ENCODE measurements at places on chromosomes 7 and 10.

DNA sequence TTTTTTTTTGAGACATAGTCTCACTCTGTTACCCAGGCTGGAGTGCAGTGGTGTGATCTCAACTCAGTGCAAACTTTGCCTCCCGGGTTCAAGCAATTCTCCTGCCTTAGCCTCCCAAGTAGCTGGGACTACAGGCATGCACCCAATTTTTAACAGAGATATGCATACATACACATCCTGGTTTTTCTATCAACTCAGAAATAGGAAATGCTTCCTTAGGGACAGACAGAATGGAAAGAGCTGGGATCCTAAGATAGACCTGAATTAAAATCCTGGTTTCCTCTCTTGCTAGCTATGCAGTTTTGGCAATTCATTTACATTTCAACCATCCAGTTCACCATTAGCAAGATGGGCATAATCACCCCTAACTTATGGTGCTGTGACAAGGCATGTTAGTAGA is 347.5 kb downstream of the GPAM start:
- no peak for DNase-seq

- DNase-seq, result no peak
Measured at GRCh38 chr7:26329520-26330255, 38.0 kb downstream of the SNX10 start.

DNA sequence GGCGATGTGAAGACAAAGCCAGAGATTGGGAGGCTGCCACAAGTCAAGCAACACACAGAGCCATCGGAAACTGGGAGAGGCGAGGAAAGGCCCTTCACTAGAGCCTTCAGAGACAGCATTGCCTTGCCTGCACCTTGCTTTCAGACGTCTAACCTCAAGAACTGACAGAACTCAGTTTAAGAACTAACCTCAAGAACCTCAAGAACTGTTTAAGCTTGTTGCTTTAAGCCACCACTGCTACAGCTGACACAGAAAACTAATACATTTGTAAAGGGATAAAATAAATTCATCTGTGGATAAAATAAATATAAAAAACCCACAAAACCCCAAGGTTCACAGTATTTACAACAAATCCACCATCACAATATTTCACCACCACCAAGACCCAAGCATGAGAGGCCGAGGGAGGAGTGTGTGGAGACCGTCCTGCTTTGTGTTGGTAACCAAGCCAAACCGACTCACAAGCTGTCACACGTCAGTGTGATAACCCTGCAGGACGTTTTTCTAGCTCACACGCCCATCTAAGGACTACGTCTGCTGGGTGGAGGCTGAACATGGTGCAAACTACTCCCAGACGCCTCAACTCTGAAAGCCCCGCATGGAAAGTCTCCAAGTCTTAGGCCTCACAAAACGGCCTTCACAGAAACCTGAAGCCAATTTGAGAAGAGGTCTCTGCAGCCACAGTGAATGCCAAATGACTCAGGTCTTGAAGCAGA is 116.8 kb downstream of the ABLIM1 start:
- peak; percentile 98 for DNase-seq

DNA sequence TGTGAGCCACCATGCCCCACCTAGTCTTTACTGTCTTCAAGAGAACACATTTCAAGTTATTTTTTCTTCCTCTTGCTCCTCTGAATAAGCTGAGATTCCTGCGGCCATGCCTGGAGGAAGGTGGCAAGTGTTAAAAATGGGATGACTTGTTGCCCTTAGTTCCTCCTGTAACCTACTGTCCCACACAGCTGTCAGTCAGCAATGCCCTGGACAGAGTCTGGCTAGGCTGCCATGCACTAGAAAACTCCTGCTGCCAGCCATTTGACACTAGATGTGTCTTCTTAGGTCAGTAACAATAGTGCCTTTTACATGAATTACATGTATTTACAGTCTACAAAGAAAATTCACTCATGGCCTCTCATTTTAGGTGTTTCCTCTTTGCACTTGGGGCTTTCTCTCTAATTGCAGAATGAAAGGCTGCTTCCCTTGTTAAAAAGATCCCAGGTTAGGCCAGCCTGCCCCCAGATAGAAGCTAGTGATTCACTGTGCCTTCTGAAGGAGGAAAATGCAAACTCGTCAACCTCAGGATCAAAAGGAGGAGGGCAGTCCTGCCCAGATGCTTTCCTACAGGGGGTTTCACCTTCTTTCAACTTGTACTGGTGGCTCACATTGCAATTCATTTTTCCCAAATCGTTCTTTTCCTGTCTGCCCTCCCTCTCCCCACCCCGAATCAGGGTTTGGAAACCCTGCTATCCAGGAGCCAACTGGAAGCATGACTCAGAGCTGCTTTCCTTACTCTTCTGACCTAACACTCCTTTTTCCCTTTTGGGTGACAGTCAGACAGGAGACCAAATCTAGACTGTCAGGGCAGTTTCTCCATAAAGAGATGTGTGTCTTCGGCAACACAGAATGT is 136.6 kb downstream of the SPAG6 start:
- DNase-seq, result no peak

DNA sequence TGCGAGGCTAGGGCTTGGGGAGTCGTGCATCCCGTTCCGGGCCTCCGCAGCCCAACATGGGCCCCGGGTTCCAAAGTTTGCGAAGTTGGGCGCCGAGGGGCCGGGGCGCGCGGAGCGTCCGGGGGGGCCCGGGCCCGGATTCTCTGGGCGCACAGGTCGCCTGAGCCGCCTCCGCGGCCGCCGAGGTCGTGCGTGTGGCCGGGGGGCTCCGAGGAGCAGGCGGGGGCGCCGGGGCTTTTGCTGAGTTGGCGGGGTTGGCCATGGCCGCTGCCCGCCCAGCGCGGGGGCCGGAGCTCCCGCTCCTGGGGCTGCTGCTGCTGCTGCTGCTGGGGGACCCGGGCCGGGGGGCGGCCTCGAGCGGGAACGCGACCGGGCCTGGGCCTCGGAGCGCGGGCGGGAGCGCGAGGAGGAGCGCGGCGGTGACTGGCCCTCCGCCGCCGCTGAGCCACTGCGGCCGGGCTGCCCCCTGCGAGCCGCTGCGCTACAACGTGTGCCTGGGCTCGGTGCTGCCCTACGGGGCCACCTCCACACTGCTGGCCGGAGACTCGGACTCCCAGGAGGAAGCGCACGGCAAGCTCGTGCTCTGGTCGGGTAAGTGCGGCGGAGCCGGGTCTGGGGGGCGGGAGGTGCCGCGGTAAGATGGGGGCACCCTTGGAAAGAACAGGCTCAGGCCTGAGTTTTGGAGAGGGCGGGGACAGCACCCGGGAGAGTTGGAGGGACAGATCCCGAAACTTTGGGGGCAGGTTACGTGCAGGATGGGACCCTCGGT is 643 bp downstream of the SMO start:
- peak; percentile 48 for DNase-seq

DNA sequence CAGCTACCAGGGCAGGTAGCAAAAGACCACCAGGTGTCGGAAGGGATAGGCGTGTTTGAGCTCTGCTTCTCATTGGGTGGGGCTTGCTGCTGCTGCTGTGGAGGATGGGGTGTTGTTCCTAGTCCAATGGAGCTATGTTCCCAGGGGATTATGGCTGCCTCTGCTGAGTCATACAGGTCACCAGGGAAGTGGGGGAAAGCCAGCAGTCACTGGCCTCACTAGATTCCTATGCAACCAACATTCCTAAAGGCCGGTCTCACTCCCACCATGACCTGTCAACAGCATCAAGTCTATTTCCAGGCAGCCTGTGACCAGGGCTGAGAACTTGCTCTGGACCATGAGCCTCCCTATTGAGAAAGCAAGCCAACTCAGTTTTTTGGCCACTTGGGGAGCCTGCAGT is 1160.8 kb downstream of the REEP3 start:
- DNase-seq, result no peak

DNA sequence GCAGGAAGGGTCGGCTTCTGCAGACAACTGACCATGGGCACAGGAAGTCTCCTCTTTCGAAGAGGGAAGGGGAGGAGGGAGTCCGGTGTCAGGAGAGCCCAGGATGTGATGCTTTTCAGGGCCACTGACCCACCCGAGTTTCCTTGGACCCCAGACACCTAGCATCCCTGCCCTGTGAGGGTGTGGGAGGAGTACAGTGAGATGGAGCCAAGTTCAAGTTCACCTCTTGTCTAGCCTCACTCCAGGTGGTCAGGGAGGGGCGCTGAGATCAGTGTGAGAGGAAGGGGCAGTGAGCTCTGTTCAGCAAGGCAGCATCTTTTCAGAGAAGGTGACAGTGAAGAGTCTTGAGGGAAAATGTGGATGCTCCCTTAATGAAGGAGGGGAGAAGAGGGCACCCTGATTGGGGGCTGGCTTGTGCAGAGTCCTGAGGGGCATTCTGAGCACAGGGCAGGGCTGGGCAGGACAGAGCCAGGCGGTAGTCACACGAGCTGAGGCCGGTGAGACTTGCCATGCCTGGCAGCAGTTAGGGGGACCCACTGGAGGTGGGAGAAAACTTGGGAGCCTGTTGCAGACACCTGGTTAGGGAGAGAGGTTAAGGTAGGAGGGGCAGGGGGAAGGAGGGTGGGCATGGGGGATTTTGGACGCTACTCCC is 49.7 kb downstream of the ADCY1 start:
- no peak for DNase-seq

DNA sequence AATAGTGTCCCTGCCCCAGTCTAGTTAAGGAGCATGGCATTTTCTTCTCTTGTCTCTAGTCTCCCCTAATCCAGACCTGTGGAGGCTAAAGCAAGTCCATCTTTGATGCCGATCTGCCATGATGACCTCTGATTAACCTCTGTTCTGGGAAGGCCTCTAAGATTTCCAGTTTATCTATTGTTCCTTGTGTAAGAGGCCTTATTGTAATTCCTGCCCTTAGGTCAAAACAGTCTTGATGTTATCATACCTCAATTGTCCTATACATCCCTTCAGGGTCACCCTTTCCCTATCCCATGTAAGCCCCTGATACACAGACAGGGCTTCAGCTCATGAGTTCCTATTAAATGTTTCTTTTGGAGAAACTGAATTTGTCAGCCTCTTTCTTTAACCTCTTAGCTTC is 4.9 kb upstream of the ZMIZ2 start:
- DNase-seq, result no peak

GRCh38 chr10:114779803-114780576 is 41.6 kb upstream of the FHIP2A start:
- peak; percentile 48 for DNase-seq

- DNase-seq, result no peak
Measured at GRCh38 chr10:79203833-79204232, 135.1 kb downstream of the ZMIZ1 start.

DNA sequence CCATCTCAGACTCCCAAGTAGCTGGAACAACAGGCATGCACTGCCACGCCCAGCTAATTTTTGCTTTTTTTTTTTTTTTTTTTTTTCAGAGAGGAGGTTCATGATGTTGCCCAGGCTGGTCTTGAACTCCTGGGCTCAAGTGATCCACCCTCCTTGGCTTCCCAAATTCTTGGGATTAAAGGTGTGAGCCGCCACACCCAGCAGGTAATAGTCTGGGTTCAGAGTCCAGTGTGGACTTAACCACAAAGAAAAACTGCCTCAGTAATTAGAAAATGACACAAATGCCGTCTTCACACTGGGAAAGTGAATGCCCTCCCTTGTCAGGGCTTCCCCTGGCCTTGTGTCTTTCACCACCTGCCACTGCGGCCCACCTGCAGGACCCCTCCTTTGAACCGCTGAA is 101.1 kb downstream of the RAB11FIP2 start:
- no peak for DNase-seq

DNA sequence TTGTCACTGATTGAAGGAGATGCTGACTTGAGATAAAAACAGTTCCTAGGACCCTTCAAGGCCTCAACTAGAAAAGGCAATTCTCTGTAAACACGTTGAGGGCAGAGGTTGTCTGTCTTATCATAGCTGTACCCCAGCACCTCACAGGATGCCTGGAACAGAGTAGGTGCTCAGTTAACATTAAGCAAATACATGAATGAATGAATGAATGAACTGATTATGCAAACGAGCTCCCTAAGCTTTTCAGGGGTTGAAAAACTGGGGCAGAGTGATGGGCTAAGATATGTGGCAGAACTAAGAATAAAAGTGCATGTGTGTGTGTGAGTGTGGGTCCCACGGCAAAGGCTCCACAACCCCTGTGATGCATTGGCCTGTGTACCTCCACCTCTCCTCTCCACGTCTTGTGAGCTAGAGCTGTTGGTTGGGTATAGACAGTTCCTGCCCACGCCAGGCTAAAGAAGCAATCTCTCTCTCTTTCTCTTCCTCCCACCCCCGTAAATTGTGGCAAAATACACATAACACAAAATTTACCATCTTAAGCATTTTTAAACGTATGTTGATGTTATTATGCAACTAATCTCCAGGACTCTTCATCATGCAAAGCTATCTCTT is 20.9 kb upstream of the SMC3 start:
- no peak for DNase-seq

Data from umbilical cord (tissue), 2 donors.